ENCODE measurements at places on chromosomes 12 and 14.

GRCh38 chr14:63544591-63545299 lies 1.6 kb upstream of the PPP2R5E start:
- no peak for DNase-seq

DNA sequence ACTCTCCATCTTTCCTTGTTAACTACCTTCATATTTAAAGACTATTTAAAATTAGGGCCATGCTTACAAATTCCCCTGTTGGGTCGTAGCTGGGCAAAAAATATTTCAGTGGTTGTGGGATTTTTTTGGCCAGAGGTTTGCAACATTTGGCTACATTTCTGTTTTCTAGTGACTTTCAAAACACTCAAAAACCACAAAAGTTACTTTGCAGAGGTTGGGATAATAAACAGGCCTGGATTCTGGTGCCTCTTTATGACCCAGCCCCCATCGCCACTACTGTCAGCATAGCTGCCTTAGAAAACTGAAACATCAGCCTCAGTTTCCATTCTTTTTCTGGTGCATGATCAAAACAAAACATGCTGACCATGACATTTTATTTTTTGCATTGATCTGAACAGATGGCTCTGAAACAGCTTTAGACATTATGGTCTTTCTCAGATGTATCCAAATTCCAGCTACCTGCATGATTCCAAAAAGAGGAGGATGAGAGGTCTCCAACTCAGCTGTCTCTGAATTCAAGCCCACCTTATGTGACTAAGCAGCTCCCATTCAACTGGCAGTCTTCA lies 5.2 kb downstream of the DPF3 start:
- DNase-seq: no peak

GRCh38 chr12:49089821-49090773 lies 4.5 kb downstream of the DHH start:
- DNase-seq: peak; percentile 33

- no peak for DNase-seq
Measured at GRCh38 chr14:72907886-72908285, 14.0 kb upstream of the DPF3 start.

DNA sequence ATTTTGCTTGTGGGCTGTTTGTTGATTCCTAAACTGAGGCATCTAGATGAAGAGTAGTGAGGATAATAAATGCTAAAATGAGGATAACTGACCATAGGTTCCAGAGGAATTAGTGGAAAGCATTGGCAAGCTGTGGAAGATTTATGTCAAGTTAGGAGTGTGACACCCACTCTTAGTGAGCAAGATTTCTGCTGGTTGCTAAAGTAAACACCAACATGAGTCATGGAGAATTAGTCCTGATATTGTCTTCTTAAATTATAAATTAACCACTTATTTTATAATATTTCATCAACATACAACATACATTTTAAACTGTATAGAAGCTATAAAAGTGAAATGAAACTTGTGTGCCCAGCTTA lies 328.2 kb downstream of the RPL10L start:
- no peak for DNase-seq

DNA sequence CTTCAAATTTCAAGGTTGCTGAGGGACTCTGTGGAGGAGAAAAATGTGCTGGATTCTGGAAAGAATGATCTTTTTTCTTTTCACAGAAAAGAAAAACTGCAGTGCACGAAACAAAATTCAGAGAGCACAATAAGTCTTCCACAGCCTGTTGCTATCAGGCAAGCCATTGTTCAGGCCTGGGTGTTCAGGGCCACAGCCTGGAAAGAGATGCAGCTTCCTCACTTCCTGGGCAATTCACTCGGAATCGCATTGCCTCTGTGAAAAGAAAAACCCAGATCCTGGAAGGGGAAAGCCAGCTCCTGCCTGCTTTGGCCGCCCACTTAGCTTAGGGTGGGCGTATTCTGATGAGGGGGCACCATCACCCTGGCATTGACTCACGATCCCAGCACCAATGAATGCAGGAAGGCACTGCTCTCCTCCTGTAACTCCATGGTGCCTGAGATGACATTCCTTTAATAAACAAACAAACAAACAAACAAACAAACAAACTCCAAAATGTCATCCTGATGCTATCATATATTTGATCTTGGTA lies 863.9 kb downstream of the BCL11B start:
- no peak for DNase-seq

- DNase-seq: no peak
Measured at GRCh38 chr12:50635364-50635763, 128.5 kb upstream of the ATF1 start.

Data from activated CD4-positive, alpha-beta T cell treated with anti-CD3 and anti-CD28 coated beads, Interleukin-2, amount 10 ng/mL, durations not matched to agents 7 days and 5 days (primary cell).